ENCODE measurements at places on chromosomes 1 and 21.
A peak's percentile ranks its signal among the peaks of the same experiment; 100 is the strongest.

GRCh38 chr1:85296980-85297379 is 20.5 kb upstream of the BCL10 start:
- no peak for DNase-seq

- DNase-seq = no peak
Observed at GRCh38 chr1:162029157-162029556, 5.5 kb upstream of the OLFML2B start.

GRCh38 chr1:159214149-159214760 is 9.6 kb downstream of the ACKR1 start:
- DNase-seq = peak; percentile 20

GRCh38 chr1:66041654-66042053 is 249.0 kb downstream of the PDE4B start:
- no peak for DNase-seq

DNA sequence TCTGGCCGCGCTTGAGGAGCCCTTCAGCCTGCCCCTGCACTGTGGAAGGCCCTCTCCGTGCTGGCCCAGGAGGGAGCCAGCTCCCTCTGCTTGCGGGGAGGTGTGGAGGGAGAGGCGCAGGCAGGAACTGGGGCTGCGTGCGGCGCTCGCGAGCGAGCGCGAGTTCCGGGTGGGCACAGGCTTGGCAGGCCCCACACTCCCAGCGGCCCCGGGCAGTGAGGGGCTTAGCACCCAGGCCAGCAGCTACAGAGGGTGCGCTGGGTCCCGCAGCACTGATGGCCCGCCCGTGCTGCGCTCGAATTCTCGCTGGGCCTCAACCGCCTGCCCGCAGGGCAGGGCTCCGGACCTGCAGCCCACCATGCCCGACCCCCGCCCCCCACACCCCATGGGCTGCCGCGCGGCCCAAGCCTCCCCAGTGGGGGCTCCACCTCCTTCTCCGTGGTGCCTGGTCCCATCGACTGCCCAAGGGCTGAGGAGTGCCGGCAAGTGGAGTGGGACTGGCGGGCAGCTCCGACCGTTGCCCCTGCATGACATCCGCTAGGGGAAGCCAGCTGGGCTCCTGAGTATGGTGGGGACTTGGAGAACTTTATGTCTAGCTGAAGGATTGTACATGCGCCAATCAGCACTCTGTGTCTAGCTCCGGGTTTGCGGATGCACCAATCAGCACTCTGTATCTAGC is 46.0 kb downstream of the COL24A1 start:
- no peak for DNase-seq

- DNase-seq = no peak
Observed at GRCh38 chr1:102099916-102100315, 103.2 kb upstream of the OLFM3 start.

GRCh38 chr1:54475357-54475881 is 69.2 kb upstream of the SSBP3 start:
- DNase-seq = peak; percentile 48

GRCh38 chr1:225424562-225425200 is 3.2 kb downstream of the LBR start:
- DNase-seq = no peak

DNA sequence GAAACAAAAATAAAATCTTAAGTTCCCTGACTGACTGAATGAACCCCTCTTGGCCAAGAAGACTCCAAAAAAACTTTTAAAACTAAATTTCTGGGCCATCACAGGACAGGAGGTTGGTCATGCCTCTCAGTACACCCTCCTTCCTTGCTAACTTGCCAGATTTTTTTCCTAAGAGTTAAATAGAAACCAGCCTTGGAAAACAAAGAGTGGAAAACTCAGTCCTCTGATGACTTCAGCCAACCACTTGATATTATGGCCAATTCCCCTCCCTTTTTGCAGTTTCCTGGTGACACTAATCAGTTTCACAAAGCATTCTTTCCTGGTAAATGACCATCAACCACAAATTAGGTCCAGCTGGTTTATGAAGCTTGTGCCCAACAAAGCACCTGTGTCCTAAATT is 134.8 kb downstream of the ZNF648 start:
- DNase-seq = no peak
